ENCODE measurements at places on chromosomes 7 and 10.
A peak's percentile ranks its signal among the peaks of the same experiment; 100 is the strongest.

GRCh38 chr10:97234400-97234799 lies 48.6 kb upstream of the SLIT1 start:
- no peak for DNase-seq

- DNase-seq = no peak
Observed at GRCh38 chr7:96612034-96612433, 97.6 kb downstream of the SEM1 start.

GRCh38 chr10:17418249-17418648 lies 36.1 kb downstream of the ST8SIA6 start:
- no peak for DNase-seq

- DNase-seq = no peak
Observed at GRCh38 chr10:123019941-123020703, 11.3 kb downstream of the ACADSB start.

DNA sequence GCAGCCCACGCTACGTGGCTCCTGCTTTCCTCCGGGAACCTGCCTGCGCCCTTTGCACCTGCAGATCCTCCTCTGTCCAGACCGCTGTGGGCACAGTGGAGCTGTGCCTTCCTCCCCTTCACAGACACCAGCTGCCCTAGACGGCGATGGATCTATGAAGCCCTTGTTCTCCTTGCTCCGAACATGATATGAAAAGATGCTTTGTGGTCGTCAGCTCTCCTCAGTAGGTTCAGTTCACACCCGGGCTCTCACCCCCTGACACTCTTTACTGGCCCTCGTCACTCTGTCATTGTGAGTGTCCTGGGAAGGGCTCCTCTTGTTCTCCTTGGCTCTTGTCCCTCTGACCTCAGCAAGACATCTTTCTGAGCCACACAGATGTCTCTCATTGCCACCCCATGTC lies 4.2 kb downstream of the ZNF488 start:
- DNase-seq = no peak

DNA sequence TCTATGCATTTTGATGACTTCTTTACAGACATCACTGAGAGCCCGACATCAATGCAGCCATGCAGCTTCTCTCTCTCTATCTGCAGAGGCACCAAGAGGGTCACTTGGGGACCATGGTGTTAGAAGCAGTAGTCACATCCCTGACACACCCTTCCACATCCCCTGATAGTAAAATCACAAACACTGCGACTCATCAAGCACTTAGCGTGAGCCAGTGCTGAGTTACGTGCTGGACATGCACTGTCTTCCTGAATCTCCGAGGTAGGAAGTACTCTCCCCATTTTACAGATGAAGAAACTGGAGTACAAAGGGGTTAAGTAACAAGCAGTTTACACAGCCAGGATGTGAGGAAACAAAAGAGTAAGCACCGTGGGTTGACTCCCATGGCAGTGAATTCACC lies 109.2 kb downstream of the OSBPL3 start:
- DNase-seq = no peak

GRCh38 chr7:138937484-138937883 lies 43.7 kb downstream of the KIAA1549 start:
- DNase-seq = no peak

DNA sequence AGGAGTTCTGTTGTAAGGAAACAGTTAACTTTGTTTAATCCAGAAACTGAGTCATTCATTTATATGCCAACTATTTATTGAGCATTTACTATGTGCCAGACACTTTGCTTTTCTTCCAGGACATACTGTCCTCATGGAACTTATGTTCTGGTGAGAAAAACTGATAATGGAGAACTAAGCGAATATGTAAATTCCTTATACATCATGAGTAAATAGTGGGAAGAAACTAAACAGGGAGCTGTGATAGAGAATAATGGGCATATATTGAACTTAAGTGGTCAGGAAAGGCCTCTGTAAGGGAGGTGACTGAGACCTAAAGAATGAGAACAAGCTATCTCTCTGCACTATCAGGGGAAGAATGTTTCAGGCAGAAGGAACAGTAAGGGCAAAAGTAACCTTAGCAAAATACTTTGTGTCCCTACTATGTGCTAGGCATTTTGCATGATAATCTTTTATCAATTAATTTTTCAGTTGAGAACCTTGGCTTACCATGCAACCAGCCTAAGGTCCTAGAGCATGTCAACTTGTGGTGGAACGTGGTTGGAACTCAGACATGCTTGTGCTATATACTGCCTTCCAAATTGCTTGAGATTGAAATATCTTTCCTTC lies 45.4 kb downstream of the ST7 start:
- no peak for DNase-seq

DNA sequence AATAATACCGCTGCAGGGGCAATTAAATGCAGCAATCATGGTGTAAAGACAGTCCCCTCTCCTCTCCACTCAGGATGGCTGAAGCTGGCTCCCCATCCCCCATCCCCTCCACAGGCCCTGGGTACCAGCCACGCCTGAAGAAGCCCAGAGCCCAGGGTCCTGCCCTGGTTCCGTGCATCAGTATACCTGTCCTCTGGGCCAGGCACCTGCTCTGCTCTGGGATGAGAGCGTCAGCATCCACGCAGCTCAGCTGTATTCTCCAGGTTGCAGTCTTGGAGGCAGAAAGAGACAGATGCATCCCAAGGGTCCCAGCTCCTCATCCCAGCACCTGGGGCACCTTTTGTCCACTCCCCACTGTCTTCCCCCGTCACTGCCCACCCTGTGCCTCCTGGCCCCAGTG lies 233.8 kb downstream of the TCERG1L start:
- DNase-seq = no peak

GRCh38 chr10:113735913-113736312 lies 15.6 kb upstream of the PLEKHS1 start:
- no peak for DNase-seq

- no peak for DNase-seq
Observed at GRCh38 chr7:128450409-128450808, 5.3 kb upstream of the HILPDA start.

- peak; percentile 39 for DNase-seq
Observed at GRCh38 chr10:123007558-123008354, 839 bp downstream of the IKZF5 start.

GRCh38 chr10:72334196-72334824 lies 20.4 kb downstream of the DNAJB12 start:
- peak; percentile 22 for DNase-seq

DNA sequence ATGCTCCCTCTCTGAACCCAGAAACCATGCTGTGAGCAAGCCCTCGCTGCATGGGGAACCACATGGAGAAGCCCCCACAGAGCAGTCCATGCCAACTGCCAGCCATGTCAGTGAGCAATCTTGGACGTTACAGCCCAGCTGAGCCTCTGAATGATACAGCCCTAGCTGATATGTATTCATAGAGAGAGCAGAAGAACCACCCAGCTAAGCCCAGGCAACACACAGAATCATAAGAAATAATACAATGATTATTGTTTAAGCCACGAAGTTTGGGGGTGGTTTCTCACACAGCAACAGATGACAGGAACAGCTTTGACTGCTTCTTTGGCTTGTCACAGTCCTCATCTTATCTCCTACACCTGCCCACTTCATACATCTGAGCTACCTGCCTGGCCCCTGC lies 32.5 kb upstream of the CARD11 start:
- DNase-seq = no peak

Data from stimulated activated CD4-positive, alpha-beta T cell treated with anti-CD3 and anti-CD28 coated beads, Interleukin-2, amount 100 ng/mL, for 24 hours (primary cell).